ENCODE measurements at places on chromosomes 6 and 20.

- no peak for DNase-seq
Measured at GRCh38 chr6:152775428-152775827, 24.8 kb downstream of the VIP start.

DNA sequence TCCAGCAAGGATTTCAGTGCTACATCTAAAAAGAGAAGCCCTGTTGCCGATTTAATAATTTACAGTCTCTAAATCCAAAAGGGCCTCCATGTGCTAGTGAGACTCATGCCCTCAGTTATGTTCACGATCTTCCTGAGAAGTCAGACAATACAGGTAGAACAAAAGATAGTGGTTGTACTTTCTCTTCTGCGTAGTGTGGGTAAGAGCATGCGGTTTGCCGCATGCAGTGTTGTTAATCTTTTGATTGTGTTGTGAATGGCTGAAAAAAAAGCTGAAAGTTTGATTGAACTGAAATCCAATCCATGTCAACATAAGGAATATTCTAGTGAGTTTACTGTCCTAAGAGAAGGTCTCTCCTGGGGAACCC lies 74.8 kb upstream of the AGPAT4 start:
- DNase-seq, result no peak

GRCh38 chr6:24284006-24284405 lies 73.9 kb downstream of the DCDC2 start:
- no peak for DNase-seq

DNA sequence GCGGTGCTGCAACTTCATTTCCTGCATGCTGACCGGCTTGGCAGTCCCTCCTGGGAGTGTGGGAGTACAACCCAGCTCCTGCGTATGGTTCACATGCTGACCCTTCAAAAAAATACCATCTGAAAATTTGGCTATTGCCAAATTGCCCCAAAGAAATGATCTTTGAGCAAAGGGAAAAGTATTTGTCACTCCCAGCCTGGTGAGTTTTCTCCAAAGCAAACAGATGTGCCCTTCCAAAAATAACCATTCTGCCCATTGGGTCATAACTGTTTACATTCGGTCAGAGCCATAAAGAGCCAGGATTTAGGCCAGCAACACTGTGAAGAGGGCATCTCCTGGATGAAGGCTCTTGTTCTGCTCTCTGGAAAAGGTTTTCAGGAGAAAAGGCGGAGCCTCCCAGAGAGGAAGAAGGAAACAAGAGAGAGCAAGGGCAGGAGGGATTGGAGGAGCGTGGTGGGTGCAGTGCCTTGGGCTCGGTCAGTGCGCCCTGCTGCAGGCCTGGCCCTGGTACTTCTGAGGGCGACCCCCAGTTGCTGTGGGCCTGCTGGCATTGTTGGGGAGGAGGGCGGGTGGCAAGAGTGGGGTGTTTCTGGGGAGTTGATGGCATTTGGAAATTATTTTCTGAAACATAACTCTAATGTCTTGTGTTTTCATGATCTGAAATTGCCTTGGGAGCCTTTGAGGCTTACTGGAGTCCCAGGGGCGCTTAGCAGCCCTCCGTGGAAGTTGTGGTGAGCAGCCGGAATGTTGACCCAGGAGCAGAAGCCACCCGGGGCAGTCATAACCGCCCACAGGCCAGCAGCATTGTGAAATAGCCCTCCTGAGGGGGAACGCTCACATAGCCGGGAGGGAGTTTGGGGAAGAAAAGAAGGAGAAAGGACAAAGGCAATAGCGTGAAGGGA lies 248.4 kb downstream of the MYLK4 start:
- DNase-seq, result no peak

DNA sequence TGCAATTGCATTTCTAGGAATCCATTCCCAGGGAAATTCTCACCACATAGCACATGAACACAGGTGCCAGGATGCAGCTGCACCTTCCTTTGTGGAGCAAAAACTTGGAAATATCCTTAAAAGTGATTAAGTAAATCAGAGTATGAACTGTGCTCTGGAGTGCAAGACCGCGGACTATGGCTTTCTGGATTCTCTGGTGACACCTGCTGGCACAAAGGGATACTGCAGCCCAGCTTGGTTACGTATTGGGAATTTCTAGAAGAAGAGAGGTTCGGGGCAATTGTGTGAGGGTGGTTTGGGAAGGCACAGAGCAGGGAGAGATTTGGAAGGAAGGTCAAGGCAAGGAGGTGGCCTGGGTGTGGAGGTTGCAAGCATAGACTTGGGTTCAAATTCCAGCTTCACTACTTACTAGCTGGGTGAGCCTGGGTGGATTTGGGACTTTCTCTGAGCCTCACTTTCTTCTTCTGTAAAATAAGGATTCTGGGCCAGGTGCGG lies 15.9 kb upstream of the PEDS1 start:
- peak; percentile 39 for DNase-seq

GRCh38 chr6:157089258-157089657 lies 234.1 kb downstream of the TMEM242 start:
- DNase-seq, result no peak
